IPS DF 6.9 (cell line): ENCODE measurements at places on chromosomes 1 and 21.

DNA sequence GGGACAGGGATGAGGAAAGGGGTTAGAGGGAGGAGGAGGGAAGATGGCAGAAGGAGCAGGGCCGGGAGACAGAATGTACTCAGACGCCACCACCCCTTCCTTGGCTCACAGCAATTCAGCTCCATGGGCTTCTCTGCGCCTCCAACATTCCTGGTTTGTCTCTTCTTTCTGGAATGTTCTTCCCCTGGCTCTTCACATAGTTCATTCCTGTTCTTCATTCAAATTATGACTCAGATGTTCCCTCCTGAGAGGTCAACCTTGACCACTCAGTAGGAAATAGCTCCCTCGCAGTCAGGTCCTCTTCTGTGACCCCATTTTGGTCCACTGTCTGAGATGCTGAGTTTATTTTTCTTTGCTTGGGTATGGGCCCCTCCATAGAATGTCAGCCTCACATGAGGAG, 203.2 kb downstream of the C1orf94 start:
- no peak for DNase-seq

GRCh38 chr1:6672558-6672957, 29.1 kb downstream of the DNAJC11 start:
- no peak for DNase-seq

GRCh38 chr1:85321237-85321964, 45.0 kb upstream of the BCL10 start:
- no peak for DNase-seq

- DNase-seq: no peak
Observed at GRCh38 chr1:205002705-205003104, 40.3 kb upstream of the CNTN2 start.

GRCh38 chr21:35475762-35476161, 426.7 kb upstream of the RUNX1 start:
- no peak for DNase-seq

DNA sequence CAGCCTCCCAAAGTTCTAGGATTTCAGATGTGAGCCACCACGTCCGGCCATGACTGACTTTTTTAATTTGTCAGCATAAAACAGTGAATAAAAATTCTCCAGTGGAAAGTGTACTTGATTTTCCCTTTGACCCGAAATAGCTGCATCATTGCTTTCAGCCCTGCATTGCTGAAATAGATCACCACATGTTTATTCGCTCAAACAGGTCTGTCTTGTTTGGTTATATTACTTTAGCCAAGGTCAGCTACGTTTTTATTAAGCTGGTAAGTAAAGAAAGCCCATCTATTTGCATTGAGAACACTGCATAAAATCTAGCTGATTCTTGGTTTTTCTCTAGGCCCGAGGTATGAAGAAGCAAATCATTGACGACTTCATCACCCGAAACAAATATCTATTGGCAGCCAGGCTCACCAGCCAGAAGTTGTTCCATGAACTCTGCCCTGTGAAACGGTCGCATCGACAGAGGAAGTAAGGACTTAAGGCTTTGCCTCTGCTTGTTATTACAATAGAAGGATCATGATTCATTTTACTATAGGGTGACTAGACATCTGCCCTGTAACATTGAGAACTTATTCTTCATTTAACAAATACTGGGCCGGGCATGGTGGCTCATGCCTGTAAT, 25.6 kb downstream of the AGMAT start:
- DNase-seq: no peak

DNA sequence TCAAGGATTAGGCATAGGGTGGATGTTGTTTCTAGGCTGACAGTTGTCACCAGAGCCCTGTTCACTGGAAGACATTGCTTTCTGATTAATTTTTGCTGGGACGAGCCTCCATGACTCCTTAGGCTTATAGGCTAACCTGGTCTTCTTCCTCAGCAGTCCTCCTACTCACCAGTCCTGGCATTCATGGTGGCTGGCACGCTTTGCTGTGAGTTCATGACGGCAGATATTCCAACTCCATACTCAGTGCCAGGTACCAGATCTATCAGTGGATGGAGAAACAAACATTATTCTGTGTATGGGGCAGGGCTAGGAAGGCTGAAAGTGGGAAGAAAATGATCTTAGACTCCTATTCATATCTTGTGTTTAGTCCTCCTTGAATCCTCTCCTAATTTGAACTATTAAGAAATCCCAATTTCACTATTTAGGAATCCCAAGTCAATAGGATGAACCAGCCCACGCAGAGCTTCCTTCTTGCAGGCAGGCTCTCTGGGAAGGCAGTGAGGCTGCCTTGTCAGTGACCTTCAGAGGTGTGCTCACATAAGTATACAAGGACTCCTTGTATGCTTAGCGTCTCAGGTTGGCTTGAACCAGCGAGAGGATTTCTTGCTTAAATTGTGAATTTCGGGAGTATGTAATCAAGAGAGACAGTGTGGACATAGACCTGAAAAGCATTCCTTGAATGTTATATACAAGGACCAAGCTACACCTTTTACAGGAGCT, 174.6 kb upstream of the KIAA0040 start:
- DNase-seq: no peak

- DNase-seq: no peak
Observed at GRCh38 chr21:17114045-17114444, 398.8 kb upstream of the CXADR start.

GRCh38 chr1:206526064-206526911, 19.0 kb downstream of the RASSF5 start:
- DNase-seq: no peak

DNA sequence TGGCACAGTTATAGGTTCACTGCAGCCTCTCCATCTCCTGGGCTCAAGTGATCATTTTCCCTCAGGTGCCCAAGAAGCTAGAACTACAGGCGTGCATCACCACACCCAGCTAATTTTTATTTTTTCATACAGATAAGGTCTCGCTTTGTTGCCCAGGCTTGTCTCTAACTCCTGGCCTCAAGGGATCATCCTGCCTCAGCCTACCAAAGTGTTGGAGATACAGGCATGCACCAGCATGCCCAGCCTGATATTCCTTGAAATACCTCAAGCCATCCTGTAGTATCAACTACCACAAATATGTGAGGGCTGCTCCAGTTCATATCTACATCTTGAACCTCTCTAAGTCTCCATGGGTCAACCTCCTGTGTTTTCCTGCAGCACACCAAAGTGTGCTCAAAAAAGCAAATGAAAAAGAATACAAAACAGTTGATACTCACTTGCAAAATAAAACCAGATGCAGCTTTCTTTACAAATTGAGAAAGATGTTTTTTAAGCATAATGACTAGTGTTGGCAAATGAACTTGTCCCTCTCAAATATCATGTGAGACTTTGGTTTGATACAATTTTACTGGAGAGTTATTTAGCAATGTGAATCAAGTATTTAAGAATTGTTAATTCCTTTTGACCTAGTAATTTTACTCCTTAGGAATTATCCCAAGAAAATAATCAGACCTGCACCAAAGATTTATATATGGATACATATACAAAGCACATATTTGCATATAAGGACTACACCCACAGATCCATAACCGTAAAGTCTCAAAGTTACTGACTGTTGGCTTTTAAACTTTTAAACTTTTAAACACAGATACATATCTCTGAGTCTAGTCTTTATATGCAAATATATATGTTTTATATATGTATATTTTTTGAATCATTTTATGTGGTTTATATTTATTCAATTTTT, 197.7 kb downstream of the NRIP1 start:
- DNase-seq: no peak
